ENCODE measurements at places on chromosomes 11 and 22.

- no peak for DNase-seq
These were observed 70.8 kb downstream of the SHANK2 start for GRCh38 chr11:71181566-71181965.

- DNase-seq, result no peak
These were observed 90.0 kb downstream of the CDKN1C start for GRCh38 chr11:2795491-2795991.

DNA sequence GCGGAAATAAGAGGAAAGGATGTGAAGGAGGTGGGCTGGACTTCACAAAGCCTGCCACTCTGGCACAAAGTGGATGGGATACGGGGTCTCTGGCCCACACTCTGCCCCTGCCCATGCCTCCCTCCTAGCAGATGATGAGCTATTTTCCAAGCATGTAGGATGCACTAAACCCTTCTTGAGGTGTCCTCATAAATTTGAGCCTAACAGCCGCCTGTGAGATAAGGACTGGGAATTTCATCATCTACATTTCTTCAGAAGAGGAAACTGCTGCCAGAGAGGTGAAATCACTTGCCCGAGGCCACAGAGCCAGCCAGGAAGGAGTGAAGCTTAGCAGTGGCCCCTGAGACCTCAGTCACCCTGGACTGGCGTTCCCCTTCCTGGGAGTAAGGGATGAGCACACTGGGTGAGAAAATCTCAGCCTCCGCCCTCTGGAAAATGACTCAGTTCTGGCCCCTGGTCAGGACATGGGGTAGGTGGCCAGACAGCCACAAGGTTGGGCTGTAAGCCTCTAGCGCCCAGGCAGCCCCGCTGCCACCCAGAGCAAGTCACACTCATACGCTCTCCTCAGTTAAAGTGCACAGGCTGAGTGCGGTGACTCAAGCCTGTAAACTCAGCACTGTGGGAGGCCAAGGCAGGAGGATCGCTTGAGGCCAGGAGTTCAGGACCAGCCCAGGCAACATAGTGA, 27.9 kb downstream of the MB start:
- DNase-seq, result no peak

DNA sequence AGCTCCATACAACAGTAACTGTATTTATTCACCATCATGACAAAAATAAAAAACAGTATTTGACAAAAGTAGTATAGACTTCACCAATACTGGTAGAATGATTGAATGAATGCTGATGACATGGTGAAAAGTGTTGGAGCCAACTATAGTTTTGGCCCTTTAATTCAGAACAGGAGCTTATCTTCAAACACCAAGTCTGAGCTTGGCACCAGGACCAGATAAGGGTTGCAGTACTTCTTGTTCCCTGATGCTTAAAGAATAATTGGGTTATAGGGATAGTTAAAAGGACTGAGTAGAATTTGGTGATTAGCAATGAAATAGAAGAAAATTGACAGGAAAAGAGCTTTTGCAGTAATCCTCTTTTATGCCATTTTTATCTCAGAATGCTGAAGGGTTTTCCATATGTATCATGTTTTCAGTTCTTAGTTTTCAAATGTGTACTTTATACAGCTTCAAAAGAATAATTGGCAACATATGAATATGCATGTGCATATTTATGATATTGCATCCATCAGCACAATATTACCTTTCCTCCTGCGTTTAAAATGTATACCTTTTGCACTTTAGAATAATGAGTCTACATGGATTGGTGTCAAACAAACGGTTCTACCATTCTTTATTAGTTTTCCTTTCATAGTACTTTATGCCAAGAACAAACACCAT, 214.2 kb upstream of the ARHGAP42 start:
- no peak for DNase-seq

GRCh38 chr11:103872748-103873147, 163.7 kb upstream of the DDI1 start:
- no peak for DNase-seq

DNA sequence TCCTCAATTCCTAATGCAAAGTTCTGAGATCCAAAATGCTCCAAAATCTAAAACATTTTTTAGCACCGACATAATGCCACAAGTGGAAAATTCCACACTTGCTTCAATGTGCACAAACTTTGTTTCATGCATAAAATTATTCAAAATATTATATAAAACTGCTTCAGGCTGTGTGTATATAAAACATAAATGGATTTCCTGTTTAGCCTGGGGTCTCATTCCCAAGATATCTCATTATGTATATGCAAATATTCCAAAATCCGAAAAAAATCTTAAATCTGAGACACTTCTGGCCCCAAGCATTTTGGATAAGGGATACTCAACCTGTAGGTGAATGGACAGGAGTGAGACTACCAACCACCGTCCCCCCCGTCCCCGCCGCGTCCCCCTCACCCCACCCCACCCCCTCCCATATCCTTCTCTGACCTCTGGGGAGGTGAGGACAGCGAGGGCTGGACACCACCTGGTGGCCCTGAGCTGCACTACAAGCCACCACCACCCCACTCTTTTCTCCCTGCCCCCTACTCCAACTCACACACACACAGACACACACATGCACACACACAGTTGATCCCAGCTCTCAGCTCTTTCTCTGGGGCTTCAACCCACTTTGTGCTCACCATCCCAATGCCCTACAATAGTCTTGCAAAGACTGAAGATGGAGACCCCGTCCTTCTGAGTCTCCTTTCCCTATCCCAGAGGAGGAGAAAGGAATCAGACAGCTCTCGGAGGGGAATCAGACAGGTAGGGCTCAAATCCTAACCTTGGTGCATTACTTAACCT, 101.0 kb downstream of the PDE2A start:
- DNase-seq, result no peak

- DNase-seq, result no peak
These were observed 455.0 kb downstream of the BRD1 start for GRCh38 chr22:49372530-49373288.

DNA sequence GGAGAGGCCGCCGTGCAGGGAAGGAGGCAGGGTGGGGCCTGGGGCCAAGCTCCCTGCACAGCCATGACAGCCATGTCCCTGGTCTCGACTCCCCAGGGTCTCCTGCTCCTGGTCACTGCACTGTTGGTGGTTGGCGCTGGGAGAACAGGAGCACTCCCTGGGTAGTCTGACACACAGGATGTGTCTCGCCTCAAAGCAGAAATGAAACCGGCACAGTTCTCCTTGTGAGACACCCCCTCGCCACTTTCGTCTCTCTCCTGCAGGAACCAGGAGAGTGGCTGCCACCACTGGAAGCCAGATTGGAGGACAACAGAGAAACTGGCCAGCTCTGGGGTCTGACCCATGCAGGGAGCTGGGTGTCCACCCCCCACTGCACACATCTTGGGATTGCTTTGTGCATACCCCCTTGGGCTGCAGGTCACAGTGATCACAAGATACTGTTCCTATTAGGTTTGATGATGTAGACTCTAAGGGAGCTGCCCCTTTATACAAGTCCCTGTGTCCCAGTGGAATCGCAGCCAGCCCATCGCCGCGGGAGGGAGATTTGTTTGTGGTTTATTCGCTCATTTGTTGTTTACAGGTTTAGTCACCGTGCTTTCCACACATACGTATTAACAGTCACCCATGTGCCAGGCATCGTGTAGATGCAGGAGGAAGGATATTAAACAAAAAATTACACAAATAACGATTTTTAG, 27.0 kb upstream of the YWHAH start:
- DNase-seq, result no peak

GRCh38 chr11:6263662-6264061, 4.0 kb downstream of the CCKBR start:
- DNase-seq, result no peak

DNA sequence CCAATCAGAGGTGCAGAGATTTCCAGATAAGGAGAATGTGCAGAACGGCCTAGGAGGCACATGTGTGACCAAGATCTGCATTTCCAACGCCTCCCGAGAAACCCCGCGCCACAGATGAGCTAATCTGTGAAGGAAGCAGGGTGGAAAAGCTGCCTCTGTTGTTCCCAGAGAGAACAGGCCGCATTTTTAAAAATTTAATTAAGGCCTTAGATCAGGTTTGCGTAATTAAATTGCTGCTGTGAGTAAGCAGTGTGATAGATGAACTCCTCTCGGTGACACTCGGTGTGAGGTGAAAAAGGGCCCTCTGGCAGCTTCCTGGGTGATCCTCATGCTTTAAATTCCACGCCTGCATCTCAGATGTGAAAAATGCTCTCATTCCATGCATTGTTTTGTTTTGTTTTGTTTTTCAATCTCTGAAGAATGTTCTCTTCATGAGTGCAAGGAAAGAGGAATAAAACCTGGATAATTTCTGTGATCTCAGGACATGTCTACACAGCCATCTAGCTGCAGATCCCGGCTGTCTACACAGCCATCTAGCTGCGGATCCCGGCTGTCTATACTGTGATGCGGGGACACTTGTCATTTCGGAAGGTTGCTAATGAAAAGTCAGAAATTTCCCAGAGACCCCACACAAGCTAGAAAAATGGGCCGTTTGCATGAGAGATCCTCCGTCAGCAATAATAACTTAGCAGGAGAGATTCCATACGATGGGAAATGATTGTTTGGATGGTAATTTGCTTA, 1398.9 kb downstream of the BRD1 start:
- no peak for DNase-seq

DNA sequence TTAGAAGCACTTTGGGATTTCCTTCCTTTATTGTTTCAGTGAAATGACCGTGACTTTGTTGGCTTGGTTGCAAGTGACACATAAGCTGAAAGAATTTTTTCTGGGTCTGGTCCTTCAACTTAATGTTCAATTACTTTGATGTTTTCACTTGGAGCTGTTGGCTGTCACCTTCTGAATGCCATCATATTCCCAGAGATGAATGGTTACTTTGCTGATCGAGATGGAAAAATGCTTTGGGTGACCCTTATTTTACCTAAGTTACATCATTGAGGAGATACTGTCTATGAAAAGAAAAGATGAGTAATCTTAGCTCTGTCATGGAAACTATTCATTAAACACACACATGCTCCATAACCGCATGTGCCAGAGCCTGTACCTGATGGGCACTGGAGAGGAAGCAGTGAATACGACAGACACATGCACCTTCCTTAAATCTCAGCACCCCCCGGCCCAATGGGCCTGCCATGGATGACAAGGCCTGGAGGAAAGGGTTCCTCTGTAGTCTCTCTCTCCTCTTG, 76.9 kb downstream of the TENM4 start:
- DNase-seq, result no peak

- no peak for DNase-seq
These were observed 55.7 kb downstream of the FAM168A start for GRCh38 chr11:73542175-73542574.

DNA sequence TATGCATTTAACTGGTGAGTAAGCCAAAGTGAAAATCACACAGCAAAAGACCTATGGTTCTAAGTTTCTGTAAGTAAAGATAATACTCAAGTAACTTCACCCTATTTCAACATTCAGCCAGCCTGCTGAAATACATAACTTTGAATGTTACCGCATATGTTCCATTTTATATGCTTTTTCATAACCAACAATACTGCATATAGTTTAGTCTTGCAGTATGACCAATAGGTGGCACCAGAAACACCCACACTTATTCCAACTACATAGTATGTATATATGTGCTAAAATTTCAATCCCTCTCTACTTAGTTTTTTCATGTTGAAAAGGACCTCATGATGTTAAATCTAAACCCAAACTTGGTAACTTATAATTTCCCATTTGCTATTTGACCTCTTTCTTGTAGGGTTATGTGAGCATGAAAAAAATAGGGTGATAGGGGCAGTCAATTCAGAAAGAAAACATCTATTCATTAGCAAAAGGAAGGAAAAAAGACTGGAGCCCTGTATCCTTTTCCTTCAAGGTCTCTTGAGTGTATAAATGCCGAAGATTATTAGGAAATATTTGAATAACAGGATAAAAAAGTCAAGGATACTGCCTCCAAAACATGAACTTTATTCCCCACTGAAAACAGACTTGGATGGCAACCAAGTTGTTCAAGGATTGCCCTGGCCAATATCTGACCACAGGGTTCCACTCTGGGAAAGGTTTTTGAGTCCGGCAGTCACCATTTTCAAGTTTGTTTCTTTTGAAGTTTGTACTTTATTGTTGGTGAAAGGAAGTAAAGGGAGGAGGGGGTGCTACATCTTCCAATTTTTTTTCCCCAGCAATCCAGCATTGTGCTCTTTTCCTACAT, 23.8 kb upstream of the FZD4 start:
- DNase-seq, result no peak

GRCh38 chr11:113991718-113992458, 17.0 kb downstream of the HTR3A start:
- DNase-seq, result no peak

GRCh38 chr11:75437966-75438659, 5.1 kb upstream of the KLHL35 start:
- no peak for DNase-seq

DNA sequence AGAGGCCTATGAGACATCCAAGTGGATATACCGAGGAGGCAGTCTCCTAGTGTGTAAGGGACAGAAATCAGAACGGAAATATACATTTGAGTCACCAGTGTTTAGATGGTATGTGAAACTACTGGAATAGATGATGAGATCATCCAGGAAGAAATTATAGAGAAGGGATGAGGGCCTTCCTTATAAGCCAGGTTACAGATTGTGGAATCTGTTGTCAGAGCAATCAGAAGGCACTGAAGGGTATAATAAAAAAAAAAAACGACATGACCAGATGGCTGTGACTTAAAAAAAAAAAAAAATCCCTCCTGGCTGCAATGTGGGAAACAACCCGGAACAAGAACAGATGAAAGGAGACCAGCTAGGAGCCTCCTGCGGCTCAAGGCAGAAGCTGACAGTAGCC, 2.7 kb downstream of the MAJIN start:
- DNase-seq, result no peak

DNA sequence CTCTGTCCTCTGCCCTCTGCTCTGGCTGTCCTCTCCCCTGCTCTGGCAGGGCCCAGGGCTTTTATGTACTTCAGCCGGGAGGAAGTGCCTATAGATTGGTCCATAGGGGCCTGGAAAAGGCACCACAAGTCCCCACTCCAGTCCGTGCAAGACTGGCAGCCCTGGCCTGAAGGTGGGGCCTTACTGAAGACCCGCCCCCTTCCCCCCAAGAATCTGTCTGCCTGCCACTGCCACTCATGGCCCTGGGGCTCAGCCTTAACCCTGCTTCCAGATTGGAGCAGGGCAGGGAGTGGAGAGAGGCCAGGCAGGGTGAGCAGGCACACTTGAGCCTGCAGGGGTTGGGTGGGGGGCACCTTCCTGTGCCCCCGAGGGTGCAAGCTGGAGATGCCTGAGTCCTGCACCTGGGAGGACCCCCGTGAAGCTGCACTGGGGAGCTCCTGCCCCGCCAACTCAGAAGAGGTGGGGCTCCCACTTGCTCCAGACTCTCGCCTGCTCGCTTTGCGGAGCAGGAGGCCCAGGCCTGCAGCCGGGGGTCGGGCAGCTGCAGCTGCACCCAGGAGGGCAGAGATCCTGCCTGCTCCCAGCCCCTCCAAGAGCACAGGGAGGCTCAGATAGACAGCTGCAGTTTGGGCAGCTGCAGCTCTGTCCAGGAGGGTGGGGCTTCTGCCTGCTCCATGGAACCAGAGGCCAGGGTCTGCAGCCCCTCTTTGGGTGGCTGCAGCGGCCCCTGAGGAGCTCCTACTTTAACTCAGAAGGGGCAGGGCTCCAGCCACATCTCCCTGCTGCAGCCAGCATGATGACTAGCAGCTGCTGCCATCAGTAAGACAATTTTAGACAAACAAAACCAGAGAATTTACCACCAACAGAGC, 51.0 kb upstream of the SC5D start:
- no peak for DNase-seq
